ENCODE measurements at places on chromosomes 2 and 18. TPM values are rescaled to one million over a fixed set of nuclear protein-coding genes. Genes with fewer than 3 reads are reported as not detected.

The LOXL3 gene
- 41.1 TPM for polyA plus RNA-seq

The DOK6 gene
- polyA plus RNA-seq, result 0.16 TPM

The ZNF385B gene
- not detected for polyA plus RNA-seq

The CTIF gene
- 40.2 TPM for polyA plus RNA-seq

The IL36G gene
- not detected for polyA plus RNA-seq

The TWIST2 gene
- polyA plus RNA-seq, result 15.7 TPM

The NT5C1B gene
- polyA plus RNA-seq, result not detected

The DNAH7 gene
- polyA plus RNA-seq, result 0.74 TPM

The PPIG gene
- 47.1 TPM for polyA plus RNA-seq

The RAB12 gene
- polyA plus RNA-seq, result 29.9 TPM

The VPS4B gene
- polyA plus RNA-seq, result 26.4 TPM

The VIL1 gene
- polyA plus RNA-seq, result not detected

The CLEC4F gene
- polyA plus RNA-seq, result not detected

The AMER3 gene
- polyA plus RNA-seq, result not detected

The ZBTB7C gene
- polyA plus RNA-seq, result not detected

The CNOT9 gene
- polyA plus RNA-seq, result 77.1 TPM

The SIX2 gene
- polyA plus RNA-seq, result not detected

DNA sequence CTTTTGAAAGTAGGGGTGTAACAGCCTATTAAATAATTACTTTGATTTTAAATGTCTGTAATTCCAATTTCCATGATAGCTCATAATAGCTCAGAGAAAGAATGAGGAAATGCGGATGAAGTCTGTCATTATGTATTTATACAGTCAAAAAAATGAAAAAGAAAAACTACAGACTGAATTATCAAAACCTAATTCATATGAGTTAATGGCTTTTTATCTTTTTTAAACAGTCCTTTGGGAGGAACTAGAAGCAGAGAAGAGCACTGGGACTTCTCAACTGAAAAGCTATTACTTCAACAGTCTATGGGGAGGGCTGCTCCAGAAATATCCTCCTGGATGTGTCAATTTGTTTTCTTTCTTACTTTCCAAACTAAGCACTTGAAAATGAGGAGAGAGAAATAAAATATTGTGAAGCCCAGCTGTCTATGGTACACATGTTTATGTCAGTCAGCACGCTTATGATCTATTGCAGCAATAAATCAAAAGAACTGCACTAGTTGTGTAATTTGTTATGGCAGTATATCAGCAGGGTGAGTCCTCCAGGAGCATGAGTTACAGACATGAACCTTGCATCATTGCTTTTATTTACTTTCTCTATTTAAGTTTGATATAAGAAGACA is 1550.2 kb downstream of the LRP1B start:
- no peak for DNase-seq

DNA sequence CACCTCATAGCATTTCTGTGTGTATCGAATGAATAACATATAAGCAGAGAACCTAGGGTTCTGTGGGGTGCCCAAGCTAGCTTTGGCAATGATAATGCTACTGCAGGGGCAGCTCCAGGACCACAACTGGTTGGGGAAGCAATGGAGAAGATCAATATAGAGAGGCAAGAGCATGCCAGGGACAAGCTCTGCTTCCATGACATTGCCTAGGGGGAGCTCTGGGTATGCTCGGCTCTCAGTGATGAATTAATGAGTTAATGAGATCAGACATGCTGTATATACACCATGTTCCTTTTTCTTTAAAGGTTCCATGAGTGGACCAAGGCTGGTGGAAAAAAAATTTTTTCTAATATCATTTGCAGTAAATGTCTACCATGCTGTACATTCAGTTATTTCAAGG is 618.4 kb downstream of the BCL11A start:
- no peak for DNase-seq

DNA sequence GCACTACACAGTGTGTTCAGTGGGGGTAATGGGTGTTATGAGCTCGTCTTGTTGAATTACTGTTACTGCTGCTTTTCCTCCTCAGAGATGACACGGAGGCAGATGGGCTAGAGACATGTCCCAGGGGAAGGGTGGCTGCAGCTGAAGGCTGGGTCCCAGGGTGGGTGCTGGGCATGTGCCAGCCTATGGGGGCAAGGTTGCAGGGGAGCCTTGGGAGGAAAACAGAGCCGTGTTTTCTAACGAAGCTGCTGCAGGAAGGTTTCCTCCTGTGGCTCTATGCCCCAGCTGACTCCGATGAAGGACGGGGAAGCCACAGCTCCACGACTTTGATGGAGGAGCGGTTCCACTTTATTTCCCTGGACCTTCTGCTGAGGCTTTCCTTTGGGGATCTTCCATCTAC is 42.4 kb downstream of the ASB18 start:
- DNase-seq, result no peak

- no peak for DNase-seq
These were observed 13.4 kb downstream of the VPS54 start for GRCh38 chr2:64005707-64006356.

GRCh38 chr2:182503886-182504285 is 77.0 kb upstream of the PDE1A start:
- peak; percentile 32 for DNase-seq

GRCh38 chr2:223619486-223620129 is 17.4 kb upstream of the SCG2 start:
- no peak for DNase-seq

DNA sequence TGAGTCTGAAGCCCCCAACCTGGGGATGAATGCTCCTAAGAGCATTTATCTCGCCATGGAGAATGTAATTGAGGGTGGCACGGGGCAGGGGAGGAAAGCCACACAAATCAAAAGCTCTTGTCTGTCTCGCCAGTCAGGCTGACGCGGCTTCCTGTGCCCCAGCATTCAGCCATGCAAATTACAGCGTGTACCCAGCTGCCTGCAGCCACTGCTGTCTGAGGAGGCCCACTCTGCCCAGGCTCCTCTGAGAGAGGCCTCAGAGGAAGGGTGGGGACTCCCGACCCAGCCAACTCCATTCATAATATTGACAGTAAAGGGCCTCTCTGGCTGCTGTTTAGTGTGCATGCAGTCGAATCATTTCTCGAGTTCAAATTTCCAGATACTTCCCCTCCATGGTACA is 22.0 kb downstream of the SMAD7 start:
- no peak for DNase-seq

GRCh38 chr18:39415471-39415870 is 1849.9 kb upstream of the CELF4 start:
- DNase-seq, result no peak

DNA sequence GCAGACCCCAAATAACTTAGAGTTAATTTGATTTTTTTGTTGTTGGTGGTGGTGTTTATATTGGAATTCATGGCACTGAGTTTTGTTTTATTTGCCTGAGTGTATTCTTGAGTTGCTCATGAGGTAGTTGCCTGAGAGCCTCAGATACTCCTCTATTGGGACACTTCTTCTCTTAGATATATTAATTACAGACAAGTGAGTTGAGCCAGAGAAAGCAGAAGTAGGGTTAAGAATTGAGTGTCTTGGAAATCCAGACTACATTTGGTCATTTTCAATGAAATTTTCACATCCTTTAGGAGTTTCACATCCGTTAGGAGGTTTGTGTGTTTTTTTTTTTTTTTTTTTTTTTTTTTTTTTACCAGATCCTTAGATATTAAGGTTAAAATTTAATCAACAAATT is 29.0 kb downstream of the FMNL2 start:
- no peak for DNase-seq

GRCh38 chr18:40546875-40547274 is 1408.2 kb upstream of the PIK3C3 start:
- no peak for DNase-seq

- DNase-seq, result no peak
These were observed 45.6 kb downstream of the MEX3C start for GRCh38 chr18:51151568-51152511.

- DNase-seq, result no peak
These were observed 459.5 kb downstream of the ARHGAP15 start for GRCh38 chr2:143588746-143589145.

DNA sequence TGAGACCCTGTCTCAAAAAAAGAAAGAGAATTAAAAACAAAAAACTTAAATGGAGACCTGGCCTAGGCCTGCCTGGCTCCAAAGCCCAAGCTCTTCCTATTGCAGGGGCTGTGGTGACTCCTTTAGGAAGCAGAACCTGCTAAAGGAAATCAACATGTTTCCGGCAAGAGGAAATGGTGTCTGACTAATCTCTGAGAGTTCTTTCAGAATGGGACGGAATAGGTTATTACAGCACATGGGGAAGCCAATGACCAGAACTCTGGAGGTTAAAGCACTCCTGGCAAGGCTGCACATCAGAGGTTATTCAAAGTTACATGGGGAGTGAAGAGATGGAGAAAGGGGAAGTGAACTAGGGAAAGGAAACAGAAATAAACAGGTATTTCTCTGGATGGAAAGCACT is 21.4 kb downstream of the KIF3C start:
- no peak for DNase-seq

GRCh38 chr2:215882689-215883088 is 130.7 kb downstream of the MREG start:
- no peak for DNase-seq

DNA sequence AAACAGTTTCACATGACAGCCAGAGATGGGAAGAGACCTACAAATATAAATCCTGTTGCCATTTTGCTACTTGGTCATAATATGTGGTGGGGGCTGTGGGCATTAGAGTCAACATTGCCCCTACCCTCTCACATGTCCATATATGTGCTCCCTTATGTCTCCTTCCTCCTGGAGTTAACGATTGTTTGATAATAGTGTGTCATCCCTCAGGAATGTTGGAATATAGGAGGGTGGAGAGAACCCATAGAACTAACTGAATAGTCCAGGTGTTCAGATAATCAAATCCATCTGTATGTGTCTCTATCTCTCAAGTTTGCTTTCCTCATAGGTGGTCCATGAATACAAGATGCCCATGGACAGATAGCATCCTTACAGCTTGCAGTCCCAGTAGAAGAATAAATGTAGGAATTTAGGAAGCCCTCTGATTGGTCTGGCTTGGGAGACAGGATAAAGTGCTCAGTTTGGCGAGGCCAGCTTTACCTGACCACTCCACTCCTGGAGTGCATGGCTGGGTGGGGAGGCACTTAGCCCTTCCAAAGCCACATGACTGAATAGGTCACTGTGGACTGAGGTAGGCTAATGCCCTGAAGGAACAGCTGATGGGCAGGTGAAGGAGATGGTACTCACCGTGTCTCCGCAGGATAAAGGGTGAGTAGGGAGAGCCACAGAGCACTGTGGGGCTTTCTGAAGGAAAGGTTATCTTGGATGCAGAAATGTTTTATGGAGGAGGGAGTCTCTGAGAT is 166.9 kb downstream of the CDCA7 start:
- DNase-seq, result no peak

GRCh38 chr18:7157760-7158159 is 40.2 kb upstream of the LAMA1 start:
- no peak for DNase-seq

GRCh38 chr2:236054621-236055305 is 113.4 kb downstream of the GBX2 start:
- DNase-seq, result no peak

DNA sequence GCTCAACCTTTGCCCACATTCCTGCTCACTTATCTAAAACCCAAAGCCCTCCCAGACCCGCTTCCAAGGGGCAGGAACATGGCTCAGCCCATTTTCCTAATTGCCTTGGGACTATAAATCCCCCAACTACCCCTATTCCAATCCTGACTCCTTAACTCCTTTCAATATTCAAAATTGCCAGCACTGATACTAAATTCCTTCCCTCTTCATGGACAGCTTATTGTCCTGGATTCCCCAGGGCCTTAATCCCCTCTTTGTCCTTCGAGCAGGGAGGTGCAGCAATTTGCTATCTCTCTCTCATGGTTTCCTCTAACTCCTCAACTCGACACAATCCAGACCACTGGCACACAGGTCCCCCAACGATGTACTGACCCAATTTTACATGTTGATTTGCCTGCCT is 99.1 kb downstream of the SLC25A12 start:
- DNase-seq, result no peak

- DNase-seq, result no peak
These were observed 20.6 kb downstream of the ITGA6 start for GRCh38 chr2:172447811-172448493.

- no peak for DNase-seq
These were observed 162.7 kb downstream of the INHBB start for GRCh38 chr2:120508567-120509041.

GRCh38 chr2:41878716-41879234 is 169.0 kb upstream of the PKDCC start:
- DNase-seq, result no peak

GRCh38 chr18:49352321-49352720 is 108.1 kb downstream of the DYM start:
- no peak for DNase-seq

DNA sequence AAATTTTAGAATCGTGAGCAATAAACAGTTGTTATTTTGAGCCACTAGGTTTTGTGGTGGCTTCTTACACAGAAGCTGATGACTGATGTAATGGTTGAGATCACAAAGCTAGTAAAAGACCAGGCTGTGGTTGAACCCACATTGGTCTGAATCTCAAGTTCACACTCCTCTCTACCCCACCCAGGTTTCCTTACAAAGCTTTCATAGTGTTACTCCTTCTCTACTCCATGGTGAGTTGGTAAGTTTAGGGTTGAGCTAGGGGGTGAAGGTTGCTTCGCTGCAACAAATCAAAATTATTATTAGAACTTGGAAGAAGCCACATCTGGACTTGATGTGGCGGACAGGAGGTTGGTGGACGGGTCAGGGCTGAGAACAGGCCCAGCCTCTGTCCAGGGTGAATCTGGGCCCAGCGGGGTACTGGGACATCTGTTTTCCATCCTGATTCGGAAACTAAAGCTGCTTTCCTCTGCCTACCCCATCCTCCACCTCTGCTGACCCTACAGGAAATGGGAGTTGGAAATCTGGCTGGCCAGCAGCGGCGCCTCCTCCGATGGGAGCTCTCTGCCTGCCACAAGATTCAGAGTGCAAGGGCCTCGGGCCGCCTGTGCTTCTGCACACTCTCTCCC is 86.3 kb downstream of the ZFP36L2 start:
- no peak for DNase-seq

DNA sequence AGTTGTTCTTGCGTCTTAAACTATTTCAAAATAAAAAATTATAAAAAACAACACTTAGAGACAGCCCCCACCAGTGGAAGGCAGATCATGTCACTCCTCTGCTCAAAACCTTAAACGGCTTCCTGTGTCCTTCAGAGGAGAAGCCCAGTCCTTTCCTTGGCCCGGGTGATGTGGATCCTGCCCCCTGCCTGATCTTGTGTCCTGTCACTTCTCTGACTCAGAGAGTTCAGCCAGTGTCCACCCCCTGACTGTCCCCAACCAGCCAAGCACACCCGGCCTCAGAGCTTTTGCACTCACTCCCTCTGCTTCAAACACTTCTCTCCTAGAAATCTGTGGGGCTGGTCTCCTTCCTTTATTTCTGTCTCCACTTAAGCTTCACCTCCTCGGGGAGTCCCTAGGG is 35.4 kb downstream of the TOGARAM2 start:
- no peak for DNase-seq

- no peak for DNase-seq
These were observed 547.5 kb upstream of the NRXN1 start for GRCh38 chr2:51579412-51579811.

DNA sequence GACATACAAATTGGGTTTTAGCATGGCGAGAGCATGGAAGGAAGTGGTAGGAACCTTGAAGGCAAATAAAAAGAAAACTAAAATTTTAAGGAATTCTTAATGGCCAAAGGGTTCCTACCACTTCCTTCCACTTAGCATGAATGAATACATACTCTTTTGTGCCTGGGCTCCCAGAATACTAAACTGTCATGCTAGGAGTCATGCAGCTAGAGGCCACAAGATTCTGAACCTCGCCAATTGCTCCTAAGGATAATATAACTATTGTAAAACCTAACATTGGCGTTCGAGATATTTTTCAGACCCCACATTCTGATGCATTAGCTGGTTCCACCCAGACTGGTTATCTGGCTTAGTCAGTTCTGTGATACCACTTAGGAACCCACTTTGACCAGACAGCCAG is 38.6 kb upstream of the ARHGAP25 start:
- no peak for DNase-seq

Data from AG04450 (cell line).